ENCODE measurements at places on chromosomes 2 and 18. TPM values are rescaled to one million over a fixed set of nuclear protein-coding genes. Genes with fewer than 3 reads are reported as not detected.

DNA sequence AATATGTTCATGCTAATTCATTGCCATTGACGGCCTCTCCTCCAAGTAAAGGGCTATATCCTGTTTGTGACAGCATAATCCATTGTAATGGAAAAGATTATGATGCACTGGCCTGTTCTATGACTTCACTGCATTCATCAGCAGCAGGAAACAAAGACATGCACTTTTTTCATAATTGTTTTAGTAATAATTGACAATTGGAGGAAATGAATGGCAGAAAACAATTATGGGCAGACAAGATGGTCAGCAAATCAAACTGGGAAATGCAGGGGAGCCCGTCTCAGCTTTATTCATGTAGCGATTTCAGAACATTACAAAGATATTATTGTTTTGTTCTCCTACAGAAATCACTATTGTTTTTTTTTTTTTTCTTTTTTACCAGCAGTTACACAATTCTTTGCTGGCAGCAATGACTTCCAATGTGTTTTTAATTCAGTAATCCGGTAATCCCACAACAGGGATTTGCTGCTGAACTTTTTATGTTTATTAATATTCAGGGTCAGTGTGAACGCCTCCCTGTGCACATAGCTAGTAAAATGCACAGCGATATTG, 33.8 kb upstream of the RASGRP3 start:
- H3K4me1 ChIP-seq, result no peaks in the 10 kb centered on the region
- no peak overlapping the region for H3K4me3 ChIP-seq
- no peaks in the 10 kb centered on the region for H3K36me3 ChIP-seq

DNA sequence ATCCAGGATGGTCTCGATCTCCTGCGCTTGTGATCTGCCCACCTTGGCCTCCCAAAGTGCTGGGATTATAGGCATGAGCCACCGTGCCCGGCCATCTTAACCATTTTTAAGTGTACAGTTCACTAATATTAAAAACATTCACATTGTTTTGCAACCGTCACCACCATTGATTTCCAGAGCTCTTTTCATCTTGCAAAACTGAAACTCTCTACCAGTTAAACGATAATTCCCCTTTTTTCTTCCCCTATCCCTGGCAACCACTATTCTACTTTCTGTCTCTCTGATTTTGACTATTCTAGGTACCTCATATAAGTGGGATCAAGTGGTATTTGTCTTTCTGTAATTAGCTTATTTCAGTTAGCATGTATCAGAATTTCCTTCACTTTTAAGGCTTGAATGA, 16.8 kb upstream of the NEUROD1 start:
- H3K27me3 ChIP-seq, result no peaks in the 10 kb centered on the region
- no peak overlapping the region for H3K4me3 ChIP-seq
- no peaks in the 10 kb centered on the region for H3K36me3 ChIP-seq
- H3K4me1 ChIP-seq, result no peaks in the 10 kb centered on the region

C2orf80 gene
- not detected for total RNA-seq

KLHL29 gene
- 0.47 TPM for total RNA-seq

- DNase-seq, result no peak
- H3K4me3 ChIP-seq, result no peak overlapping the region
These were observed 125.6 kb downstream of the BIRC6 start for GRCh38 chr2:32482471-32482870.

D2HGDH gene
- total RNA-seq, result 7.4 TPM

DNA sequence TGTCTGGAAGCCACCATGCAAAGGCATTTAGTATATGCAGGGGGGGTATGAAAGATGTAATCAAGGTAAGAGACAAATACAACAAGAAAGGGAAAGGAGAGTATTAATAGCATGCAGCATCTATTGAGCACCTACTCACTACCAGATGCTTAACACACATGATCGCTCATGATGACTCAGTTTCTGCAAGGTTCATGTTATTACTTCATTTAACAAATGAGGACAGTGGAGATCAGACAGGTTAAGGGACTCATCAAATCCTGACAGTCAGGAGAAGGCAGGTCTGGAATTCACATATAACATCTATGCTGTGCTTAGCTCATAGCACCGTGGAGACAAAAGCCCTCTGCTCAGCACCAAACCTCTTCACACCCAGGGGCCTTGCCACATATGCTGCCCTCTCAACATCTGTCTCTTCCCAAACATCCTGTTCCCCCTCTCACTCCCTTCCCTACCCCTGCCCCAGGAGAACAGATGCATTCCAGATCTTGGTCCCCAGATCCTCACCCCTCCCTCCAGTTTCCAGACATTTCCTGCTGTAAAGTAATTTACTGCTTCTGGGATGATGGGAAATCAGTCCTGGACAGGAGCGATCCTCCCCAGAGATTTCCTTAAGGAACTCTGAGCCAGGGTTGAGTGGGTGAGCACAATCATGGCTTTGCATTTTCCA, 155.3 kb downstream of the ANTXR1 start:
- H3K27ac ChIP-seq, result no peak overlapping the region
- H3K4me1 ChIP-seq, result no peaks in the 10 kb centered on the region
- no peaks in the 10 kb centered on the region for H3K36me3 ChIP-seq
- no peaks in the 10 kb centered on the region for H3K27me3 ChIP-seq
- no peak overlapping the region for H3K4me3 ChIP-seq

SLC4A5 gene
- total RNA-seq, result 0.50 TPM

- no peak overlapping the region for H3K27ac ChIP-seq
- no peak for DNase-seq
- no peaks in the 10 kb centered on the region for H3K27me3 ChIP-seq
These were observed 98.2 kb downstream of the KCNF1 start for GRCh38 chr2:11009891-11010290.

PLA2R1 gene
- total RNA-seq, result 2.3 TPM

CNDP1 gene
- 8.2 TPM for total RNA-seq

GRCh38 chr2:230939066-230939591, 14.1 kb upstream of the GPR55 start:
- no peaks in the 10 kb centered on the region for H3K36me3 ChIP-seq
- H3K4me1 ChIP-seq, result no peaks in the 10 kb centered on the region
- no peaks in the 10 kb centered on the region for H3K27me3 ChIP-seq
- DNase-seq, result no peak
- H3K27ac ChIP-seq, result no peak overlapping the region

ZNF512 gene
- total RNA-seq, result 13.0 TPM

VWA3B gene
- not detected for total RNA-seq

GRCh38 chr2:100178085-100178788, 35.8 kb upstream of the AFF3 start:
- no peak overlapping the region for H3K27ac ChIP-seq
- no peaks in the 10 kb centered on the region for H3K27me3 ChIP-seq
- peaks cover 3% of the 10 kb centered on the region for H3K4me1 ChIP-seq
- no peak for DNase-seq
- no peak overlapping the region for H3K4me3 ChIP-seq

DNA sequence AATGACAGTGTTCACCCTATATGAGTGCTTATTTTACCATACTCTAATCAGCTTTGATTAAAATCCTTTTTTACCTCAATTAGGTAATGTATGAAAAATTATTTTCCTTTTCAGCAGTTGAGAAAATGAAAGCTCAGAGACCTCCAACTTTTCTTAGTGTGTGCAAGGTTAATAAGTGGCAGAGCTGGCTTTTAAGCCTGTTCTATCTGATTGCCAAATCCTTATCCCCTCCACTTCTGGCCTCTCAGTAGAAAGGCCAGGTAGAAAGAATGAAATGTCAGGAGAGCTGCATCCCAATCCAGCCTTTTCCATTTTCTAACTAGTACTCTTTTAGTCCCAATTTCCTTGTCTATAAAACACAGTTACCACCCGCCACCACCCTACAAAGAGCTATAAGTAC, 67.6 kb upstream of the LCLAT1 start:
- no peak for DNase-seq
- no peak overlapping the region for H3K4me3 ChIP-seq
- no peaks in the 10 kb centered on the region for H3K4me1 ChIP-seq

- H3K27ac ChIP-seq, result no peak overlapping the region
- no peaks in the 10 kb centered on the region for H3K4me1 ChIP-seq
- H3K27me3 ChIP-seq, result no peaks in the 10 kb centered on the region
- DNase-seq, result no peak
These were observed 34.0 kb downstream of the FARSB start for GRCh38 chr2:222621893-222622292.

FMNL2 gene
- 7.7 TPM for total RNA-seq

DNA sequence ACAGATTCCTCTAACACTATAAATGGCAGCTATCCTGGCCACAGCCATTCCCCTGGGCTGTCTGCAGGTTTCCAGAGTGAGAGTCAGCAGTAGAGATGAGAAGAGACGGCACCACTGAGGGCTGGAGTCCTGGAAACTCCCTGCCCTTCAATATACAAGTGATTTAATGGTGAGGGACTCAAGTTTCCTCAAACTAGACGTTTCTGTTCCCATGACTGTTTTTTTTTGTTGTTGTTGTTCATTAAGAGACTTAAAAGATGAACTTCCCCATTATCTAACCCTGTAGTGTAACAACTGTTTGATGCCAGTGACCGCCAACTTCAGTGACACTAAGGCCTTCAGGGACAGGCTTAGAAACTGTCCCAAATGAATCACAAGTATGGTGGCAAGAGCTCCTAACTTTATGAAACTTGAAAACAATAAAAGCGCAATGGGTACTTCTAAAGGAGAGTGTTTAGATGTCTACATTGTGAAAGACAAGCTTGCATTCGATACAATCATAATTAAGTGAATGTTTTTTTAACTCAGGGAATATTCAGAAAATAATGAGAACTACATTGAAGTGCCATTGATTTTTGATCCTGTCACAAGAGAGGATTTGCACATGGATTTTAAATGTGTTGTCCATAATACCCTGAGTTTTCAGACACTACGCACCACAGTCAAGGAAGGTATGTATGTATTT, 34.0 kb downstream of the IL1R2 start:
- no peak for DNase-seq
- no peaks in the 10 kb centered on the region for H3K36me3 ChIP-seq
- H3K27me3 ChIP-seq, result no peaks in the 10 kb centered on the region
- peaks cover 22% of the 10 kb centered on the region for H3K4me1 ChIP-seq
- H3K27ac ChIP-seq, result peak overlapping the region; percentile 56

DNA sequence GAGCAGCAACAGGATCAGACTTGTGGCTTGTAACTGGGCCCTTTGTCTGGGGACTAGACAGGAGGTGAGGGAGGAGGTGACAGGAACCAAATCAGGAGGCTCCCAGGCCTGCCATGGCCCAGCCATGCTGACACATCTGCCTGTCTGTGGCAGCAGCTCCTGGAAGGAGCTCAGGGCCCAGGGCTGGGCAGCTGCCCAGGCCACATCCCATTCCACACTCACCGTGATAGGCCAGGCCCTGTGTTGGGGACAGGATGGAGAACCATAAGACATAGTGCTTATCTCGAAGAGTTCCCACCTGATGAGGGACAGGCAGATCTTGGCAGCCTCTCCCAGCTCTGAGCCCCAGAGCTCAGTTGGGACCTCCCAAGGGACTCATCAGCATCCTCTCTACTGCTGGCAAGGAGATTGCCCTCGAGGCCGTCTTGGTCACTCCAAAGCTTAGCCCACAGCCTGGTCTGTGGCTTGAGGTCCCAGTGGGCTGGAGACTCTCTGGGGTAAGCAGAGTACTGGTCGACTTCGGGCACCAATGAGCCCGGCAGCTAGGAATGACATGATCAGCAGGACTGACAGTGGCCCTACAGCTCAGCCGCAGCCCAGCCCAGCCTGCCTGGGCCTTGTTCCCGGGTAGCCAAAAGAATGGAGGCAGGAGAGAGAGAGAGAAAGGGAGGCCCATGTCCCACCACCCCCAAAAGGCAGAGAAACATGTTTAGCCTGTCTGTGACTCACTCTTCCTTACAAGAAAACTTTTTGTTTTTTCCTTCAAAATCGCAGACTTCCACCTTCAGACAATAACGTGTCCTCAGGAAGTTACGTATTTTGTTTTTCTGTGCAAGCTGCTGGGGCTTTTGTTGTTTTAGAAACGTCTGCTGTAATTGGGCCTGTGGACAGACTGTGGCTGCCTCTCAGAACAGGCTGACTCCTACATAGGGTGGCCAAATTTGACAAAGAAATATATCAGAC, 82.1 kb downstream of the HS1BP3 start:
- no peak for DNase-seq
- H3K4me1 ChIP-seq, result peaks cover 29% of the 10 kb centered on the region
- H3K36me3 ChIP-seq, result no peaks in the 10 kb centered on the region

DNA sequence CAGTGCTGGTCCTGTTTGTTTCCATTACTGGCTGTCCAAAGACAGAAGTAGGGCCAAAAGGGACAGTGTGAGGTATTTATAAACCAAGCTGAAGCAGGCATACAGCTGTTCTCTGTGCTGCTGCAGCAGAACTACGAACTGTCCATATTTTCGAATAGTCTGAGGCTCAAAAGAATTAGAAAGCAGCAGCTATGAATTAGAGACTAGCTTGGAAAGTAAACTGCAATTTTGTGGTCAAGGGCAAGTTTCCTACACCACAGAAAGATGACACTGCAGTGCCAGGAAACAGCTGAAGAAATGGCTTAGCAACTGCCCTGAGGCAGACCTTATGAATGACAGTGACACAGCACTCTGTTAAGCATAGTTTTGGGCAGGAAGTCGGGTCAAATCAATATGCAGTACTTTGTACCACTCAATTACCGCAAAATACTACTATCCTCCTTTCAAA, 125.3 kb downstream of the TMEM131 start:
- no peak for DNase-seq
- H3K4me1 ChIP-seq, result peaks cover 23% of the 10 kb centered on the region
- no peaks in the 10 kb centered on the region for H3K36me3 ChIP-seq
- no peaks in the 10 kb centered on the region for H3K27me3 ChIP-seq
- H3K27ac ChIP-seq, result peak overlapping the region; percentile 52

HOXD11 gene
- not detected for total RNA-seq

DNA sequence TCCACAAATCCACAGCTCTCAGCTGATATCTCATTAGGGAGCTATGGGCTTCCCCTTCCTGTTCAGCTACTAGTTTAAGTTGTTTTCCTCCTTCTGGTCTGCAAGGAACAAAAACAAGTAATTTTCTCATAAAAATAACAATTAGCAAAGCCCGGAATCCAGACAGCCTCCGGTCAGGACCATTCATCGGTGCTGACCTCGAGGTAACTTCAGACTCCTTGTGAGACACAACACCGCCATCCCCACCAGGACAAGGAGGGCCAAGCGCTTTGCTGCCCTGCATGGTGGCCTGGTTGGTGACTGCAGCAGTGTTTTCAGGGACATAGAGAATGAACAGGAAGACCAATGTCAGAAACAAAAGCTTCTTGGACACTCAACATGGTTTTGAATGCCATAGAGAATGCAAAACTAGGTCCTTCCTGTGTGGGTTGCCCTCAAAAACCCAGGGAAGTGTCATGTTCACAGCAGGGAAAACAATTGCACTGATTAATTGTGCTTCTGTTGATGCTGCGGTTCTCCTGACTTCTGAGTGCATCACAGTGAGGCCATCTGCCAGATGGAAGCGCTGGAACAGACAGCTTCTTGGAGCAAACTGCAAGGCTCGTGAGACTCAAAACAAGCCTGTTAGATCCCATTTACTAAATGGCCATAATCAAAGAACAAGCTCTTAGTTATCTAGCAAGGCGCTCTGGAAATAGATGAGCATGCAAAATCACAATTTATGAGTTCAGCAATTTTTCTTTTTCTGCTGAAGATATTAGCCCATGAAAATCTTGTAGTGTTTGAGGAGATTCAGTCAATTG, 77.1 kb downstream of the HS1BP3 start:
- DNase-seq, result no peak
- H3K4me1 ChIP-seq, result peaks cover 28% of the 10 kb centered on the region
- H3K4me3 ChIP-seq, result no peak overlapping the region
- H3K27ac ChIP-seq, result peak overlapping the region; percentile 62
- no peaks in the 10 kb centered on the region for H3K36me3 ChIP-seq
- H3K27me3 ChIP-seq, result no peaks in the 10 kb centered on the region

RSAD2 gene
- 15.9 TPM for total RNA-seq

GRCh38 chr18:62280058-62280457, 45.1 kb upstream of the TNFRSF11A start:
- no peak overlapping the region for H3K4me3 ChIP-seq
- peaks cover 8% of the 10 kb centered on the region for H3K36me3 ChIP-seq
- H3K4me1 ChIP-seq, result no peaks in the 10 kb centered on the region
- H3K27ac ChIP-seq, result no peak overlapping the region
